Stimulated activated CD8-positive, alpha-beta memory T cell treated with anti-CD3 and anti-CD28 coated beads, Interleukin-12 subunit alpha, Interleukin-12 subunit beta, amount 100 ng/mL, for 1 hour (primary cell): ENCODE measurements at places on chromosomes 5 and 9.

DNA sequence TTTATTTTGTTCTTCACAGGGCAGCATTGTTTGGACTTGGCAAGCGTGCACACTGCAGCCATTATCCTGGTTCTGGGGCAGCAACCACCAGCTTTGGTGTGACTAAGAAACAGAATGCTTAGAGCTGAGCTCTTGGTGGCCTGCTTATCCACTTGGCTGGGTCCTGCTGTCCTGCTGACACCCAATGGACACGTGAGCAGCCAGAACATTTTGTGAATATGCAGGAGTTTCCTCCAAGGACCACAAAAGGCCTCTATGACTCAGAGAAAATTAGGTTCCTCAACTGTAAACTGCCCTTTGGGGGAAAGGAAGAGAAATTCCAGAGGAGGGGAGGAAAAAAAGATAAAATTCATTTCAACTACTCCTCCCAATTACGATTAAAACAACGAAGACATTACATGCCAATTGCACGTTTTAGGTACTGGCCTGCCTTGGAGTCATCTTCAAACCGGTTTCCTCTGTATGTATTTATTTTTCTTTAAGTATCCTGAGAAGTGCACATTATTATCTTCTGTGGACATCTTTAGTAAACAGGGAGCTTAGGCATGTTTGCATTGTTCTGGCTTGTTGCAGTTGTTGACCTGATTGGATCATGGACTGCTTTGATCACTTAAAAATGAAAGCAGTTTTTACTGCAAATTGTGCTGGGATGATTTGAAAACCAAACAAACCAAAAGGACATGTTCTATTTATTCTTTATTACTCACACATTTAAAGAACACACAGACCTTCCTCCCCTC is 82.3 kb upstream of the TLE4 start:
- no peak for DNase-seq

DNA sequence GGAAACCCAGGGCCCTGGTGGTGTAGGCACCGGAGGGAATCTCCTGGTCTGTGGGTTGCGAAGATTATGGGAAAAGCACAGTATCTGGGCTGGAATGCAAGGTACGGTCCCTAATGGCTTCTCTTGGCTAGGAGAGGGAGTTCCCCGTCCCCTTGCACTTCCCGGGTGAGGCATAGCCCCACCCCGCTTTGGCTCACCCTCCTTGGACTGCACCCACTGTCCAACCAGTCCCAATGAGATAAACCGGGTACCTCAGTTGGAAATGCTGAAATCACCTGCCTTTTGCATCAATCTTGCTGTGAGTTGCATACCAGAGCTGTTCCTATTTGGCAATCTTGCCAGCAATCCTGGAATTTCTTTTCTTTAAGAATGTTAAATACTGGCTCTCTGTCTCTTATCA is 1429.1 kb downstream of the MAT2B start:
- no peak for DNase-seq

- DNase-seq = no peak
These were observed 31.0 kb upstream of the TCF7 start for GRCh38 chr5:134083517-134083916.

GRCh38 chr9:18658804-18659705 is 185.1 kb downstream of the ADAMTSL1 start:
- no peak for DNase-seq

DNA sequence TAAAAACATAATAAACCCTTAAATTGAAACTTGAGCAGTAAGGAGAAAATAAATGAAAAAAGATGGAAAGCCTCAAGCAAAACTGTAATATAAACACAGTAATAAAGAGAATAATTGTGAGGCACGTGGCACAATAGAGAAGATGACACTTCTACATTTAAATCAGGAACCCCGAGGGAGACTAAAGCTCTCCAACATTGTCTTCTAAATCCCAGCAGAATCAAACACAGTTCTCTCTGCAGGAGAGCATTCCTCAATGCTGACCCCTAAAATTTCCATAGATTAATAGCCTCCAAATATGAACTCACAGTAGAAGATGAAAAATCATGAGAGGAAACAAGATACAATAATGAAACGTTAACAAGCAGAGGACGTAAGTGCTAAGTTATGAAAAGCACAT is 721.2 kb upstream of the COX7C start:
- DNase-seq = no peak

DNA sequence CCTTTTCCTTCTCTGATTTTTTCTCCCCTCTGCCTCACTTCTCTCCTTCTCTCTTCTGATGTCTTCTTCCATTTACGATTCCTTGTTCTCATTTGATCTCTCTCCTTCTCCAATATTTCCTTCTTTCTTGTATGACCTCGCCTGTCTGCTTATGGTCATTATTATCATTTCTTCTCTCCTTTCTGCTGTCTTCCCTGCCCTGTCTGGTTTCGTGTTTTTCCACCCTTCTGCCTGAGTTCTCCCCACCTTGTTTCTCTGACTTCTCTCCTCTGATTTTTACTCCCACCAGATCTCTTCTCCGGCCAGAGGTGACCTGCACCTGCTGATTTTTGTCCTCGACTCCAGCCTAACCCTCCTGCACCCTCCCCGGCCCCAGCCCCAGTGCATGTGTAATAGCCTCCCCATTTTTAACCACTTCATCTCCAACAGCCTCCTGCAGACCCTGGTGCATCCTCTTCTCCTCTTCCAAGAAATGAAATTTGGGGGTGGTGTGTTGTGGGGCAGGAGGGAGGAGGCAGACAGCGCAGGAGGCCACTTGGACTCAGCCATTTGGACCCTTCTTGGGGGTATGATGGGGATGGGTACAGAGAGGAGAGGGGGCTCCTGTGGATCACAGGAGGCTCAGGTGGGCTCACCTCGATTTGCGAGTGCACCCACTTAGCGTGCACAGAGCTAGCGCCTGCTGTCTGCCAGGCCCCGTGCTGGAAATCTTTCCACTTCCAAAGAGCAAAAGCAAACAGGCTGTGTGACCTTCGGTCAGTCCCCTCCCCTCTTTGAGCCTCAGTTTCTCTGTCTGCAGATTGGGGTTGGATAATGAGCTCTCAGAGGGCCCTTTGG is 32.5 kb downstream of the GSN start:
- DNase-seq = no peak

- DNase-seq = no peak
These were observed 58.4 kb downstream of the HMHB1 start for GRCh38 chr5:143870362-143870761.

DNA sequence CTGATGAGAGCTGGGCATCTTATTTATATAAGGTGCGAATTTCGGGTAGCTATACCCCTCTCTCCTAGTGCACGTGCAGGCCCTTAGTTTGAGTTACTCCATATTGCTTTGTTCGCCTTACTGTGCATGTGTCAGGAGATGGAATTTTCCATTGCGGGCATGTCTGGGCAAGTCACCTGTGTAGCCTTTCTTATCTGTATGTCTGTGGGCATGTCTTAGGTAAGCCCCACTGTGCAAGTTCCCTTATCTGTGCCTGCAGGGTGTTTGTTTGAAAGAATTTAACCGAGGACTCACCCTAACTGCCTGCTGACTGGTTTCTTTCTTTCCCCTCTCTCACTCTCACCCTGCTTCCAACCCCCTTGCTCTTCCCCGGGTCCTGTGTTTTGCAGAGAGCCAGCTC is 140.7 kb upstream of the RANBP3L start:
- DNase-seq = no peak

- DNase-seq = no peak
These were observed 107.8 kb upstream of the FAM120A start for GRCh38 chr9:93343663-93344062.

DNA sequence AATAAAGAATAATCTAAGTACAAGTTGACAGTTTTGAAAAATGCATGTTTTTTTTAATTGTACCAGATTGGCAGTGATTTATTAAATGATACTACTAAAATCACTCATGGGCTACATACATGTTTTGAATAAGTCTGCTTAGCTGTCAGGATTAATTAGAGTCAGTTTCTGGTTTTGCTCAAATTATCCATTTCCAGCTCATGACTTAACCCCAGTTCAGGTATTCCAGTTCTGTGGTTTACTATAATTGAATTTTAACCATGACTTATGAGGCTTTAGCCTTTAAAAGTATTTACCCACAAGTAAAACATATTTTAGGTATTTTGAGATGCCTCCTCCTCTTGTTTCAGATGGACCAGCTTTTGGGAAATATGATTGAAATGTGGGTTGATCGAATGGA is 17.8 kb upstream of the LRRC70 start:
- DNase-seq = no peak

DNA sequence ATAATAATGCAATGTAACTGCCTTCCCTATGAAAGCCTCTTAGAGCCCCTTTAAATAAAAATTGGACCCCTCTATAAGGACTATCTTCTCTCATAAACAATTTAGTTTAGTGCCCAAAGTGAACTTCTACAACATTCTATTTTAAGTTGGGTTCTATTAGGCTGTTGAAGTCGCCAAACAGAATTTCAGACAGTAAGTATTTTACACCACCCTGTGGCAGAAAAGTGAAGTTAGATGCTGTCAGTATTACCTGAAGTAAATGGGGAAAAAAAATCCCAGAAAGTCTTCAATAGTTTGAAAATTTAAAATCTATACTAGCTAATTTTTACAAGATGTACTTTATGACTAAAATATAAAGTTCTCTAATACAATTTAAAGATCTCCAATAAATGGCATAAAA is 29.5 kb downstream of the CAAP1 start:
- no peak for DNase-seq

DNA sequence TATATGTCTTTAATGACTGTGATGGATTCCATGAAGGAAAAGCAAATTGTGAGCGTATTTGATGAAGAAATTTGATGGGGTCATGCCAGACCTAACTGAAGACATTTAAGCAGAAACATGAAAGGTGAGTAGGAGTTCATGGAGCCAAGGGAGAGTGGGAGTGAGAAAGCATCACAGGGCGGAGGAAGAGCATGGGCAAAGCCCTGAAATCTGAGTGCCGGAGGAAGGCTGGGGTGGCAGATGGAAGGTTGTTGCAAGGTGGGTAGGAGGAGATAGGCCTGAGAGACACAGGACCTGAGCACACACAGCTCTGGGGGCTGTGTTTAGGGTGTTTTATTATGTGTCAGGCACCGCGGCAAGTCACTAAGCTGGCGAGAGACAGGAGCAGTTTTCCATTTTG is 100.3 kb upstream of the SPOCK1 start:
- no peak for DNase-seq

DNA sequence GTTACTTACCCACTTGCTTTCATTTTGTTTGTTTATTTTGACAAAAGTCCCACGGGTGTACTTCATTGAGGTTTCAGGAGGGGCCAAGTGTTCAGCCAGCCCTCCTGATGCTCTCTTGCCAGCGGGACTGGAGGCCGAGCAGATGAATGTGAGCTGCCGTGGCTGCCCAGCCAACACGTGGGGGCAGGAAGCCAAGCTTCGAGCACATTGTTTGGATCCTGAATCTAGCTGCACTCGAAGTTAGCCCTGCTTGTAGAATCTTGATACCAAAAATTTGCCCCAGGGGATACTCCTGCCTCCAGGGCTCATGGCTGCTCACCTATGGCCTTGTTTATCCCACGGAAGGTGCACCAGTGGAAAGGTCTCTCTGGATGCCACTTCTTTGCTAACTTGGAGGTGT is 49.3 kb downstream of the RASGEF1C start:
- no peak for DNase-seq

DNA sequence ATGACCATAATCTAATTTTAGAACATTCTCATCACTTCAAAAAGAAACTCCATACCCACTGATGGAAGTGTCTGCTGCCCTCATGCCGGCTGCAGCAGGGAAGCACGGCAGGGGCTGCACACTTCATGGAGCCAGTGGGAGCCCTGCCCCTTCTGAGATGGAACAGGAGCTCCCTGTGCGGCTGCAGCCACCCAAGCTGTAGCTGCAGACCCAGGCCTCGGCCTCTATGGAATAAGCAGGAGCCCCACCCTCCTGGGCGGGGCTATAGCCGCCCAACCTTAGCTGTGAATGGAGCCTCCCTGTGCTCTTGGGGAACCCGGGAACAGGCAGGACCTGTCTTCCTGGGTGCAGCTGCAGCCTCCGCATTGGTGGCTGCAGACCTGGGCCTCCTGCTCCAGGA is 128.5 kb downstream of the NUDT12 start:
- DNase-seq = no peak

DNA sequence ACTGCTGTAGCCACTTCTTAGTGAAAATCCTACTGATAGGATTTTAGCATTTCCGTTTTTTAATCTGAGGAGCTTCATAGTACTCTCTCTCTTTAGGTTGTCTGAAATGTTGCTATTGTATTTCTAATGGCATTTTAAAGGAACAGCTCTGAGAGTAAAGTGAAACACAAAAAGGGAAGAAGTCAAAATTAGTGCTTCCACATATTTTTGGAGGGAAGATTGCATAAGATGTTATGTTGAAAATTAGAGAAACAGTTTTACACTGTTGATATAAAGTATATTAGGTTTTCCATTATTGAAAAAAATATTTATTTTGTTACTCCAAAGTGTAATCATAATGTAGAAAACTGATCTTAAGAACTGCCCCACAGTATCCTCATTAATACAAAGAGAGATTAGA is 525.1 kb downstream of the TAF11L14 start:
- DNase-seq = no peak

GRCh38 chr5:175715627-175716522 is 58.0 kb downstream of the HRH2 start:
- no peak for DNase-seq

GRCh38 chr5:89842531-89842930 is 567.0 kb downstream of the CETN3 start:
- no peak for DNase-seq

DNA sequence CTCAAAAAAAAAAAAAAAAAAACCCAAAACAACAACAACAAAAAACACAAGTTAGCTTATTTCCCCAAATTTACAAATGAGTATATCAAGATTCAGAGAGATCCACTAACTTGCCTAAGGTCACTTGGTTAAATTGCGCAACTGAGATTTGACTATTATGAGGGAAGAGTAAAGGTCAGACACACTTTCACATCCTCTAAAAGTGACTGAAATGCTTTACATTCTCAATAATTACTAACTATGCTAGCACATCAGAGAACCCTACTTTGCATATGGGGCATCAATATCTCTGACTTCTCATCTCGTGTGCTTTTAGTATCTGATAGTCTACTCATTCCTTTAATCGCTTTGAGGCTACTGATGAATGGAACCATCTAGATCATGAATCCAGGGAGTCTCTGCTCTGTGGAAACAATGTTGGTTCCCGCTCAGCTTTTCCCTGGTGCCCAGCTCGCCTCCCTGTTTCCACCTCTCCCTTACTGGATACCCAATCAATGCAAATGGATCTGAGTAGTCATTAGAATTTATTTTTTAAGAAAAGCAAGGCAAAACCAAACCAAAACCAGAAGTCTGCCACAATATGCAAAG is 182.1 kb upstream of the TRIM32 start:
- DNase-seq = no peak

DNA sequence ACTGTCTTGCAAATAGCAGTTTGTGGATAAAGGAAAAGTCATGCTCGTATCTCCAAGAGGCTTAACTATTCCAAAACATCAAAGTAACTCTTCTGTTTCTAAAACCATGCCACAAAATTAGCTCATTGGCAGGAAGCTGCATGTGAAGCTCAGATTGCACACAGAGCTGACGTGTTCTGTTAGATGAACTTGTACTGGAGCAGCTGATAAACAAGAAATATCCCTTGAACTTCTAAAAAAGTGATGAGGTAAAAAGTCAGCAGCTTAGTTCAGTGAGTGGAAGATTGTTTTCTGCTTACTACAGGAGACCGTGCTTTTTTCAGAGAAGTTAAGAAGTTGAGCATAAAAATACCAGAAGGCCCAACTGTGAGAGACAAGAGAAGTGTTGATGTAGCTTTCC is 113.2 kb downstream of the SLC12A2 start:
- no peak for DNase-seq

GRCh38 chr5:102850503-102850902 is 95.4 kb downstream of the PAM start:
- no peak for DNase-seq

GRCh38 chr5:103166706-103167105 is 46.6 kb downstream of the PPIP5K2 start:
- DNase-seq = no peak
